ENCODE measurements at places on chromosomes 1 and 21.

DNA sequence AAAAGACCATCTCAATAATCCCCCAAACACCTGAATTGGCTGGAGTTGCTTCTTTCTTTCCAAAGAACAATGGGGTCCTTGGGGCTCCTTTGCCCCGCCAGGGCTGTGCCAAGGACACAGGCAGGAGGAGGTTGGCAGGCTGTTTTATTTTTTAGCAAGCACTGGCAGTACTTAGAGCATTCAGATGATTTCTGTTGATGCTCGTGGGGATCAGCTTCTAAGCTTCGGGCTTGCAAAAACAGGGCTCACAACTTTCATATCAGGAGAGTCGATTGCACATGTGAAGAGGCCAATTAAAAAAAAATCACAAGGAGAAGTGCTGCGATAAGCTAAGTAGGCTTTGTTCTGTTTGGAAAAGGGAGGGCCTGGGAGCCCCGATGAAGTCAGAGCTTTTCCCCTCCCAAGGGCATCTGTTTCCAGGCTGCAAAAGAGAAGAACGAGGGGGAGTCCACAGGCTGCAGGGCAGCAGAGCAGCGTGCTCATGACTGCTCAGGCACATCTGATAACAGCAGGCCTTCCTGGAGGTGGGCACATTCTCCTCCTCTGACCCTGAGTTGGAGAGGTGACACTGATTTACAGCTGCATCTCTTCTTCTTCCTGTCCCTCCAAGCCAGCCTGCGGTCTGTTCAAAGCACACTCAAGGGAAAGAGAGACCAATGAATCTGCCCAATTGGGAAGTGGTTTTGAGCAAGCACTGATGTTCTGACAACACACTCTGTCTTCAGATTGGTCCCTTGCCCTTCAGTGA, 27.3 kb upstream of the BCAR3 start:
- DNase-seq = no peak

DNA sequence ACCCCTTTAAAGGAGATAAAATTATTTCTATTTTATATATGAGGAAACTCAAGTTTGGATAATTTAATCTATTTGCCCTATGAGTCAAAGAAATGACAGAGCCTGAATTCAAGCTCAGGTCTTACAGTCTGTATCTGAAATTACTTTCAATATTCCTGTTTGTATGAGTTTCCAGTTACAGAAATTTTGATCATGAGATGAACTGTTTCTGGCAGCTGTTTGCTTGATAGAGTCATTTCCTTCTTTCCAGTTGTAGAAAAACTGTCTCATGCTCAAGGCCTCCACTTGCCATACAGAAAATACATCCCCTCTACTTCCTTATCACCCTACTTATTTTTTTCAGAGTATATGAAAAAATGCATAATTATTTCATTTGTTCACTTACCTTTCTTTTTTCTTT, 87.6 kb downstream of the PTPRC start:
- DNase-seq = no peak

DNA sequence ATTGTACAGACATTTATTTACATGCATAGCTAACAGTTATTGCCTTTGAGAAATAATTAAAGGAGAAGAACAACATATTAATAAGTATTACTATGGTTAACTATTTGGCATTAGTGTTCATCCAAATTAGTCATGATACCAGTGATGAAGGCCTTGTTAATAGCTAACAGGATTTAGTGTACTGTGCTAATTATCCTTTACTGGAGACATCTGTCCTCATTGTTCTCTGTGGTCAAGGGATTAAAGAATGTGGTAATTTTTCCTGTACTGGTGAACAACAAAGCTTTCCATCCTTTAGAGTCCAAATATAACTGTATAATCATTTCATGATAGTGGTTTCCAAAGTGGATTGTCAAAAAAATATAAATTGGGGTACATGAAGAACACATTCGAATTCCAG, 103.9 kb downstream of the ADGRL4 start:
- no peak for DNase-seq

- DNase-seq = no peak
Observed at GRCh38 chr1:185500001-185500626, 183.1 kb upstream of the IVNS1ABP start.

GRCh38 chr1:159318784-159319551, 16.8 kb downstream of the FCER1A start:
- DNase-seq = no peak
